ENCODE measurements at places on chromosomes 7 and 10.

DNA sequence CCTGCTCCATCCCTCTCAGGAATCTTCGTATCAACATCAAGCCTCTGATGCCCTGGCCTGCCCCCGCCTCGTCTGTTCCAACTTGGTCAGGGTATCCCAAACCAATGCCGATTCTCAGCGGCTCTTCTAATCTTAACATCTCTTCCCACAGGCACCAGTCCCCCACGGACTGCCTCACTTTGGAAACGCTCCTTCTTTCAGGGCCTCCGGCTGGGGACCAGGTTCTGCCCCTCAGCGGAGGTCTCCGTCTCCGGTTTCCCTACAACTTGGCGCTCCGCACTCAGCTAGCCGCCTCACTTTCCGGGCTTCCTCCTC is 488 bp downstream of the ABCF2 start:
- no peak for DNase-seq

GRCh38 chr10:72226418-72227027 is 10.4 kb upstream of the ASCC1 start:
- DNase-seq = no peak

- no peak for DNase-seq
These were observed 278.0 kb upstream of the KCND2 start for GRCh38 chr7:119994928-119995327.

- DNase-seq = no peak
These were observed 467.5 kb downstream of the GPAM start for GRCh38 chr10:111716032-111716431.

GRCh38 chr7:69035826-69036225 is 562.4 kb upstream of the AUTS2 start:
- DNase-seq = no peak

DNA sequence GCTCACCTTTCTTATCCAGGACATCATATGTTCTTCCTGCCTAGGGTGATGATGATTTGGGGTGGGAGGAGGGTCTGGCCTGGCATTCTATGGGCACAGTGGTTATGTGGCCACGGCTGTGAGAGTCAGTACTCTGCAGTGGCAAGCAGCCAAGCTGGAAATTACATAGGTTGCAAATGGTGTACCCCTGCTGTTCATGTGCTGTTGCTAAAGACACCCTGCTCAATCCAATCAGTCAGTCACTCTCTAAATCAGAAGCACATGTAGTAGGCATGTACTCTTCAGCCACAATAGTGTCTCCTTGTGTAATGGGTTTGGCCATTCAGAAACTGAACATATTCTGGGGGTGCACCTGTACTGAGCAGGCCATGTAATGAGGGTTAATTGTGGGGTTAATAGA is 449.1 kb upstream of the ANKRD30A start:
- DNase-seq = no peak

GRCh38 chr10:27628621-27629020 is 117.0 kb downstream of the MKX start:
- DNase-seq = no peak

DNA sequence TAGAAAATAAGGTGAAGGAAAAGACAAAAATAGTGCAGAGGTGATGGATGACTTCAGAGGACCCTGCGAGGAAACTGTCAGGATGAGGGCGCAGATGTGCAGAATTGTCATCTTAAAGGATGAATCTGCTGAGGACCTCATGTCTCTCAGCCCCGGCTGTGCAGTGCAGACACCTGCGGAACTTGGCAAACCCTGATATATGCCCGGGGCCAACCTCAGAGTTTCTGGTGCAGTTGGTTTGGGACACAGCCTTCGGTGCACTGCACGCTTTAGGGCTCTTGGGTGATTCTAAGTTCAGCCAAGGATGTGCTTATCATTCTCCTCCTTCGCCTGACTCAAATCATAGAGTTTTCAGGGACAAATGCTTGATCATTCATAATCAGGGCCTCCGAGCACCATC is 310.1 kb downstream of the TCERG1L start:
- DNase-seq = no peak

DNA sequence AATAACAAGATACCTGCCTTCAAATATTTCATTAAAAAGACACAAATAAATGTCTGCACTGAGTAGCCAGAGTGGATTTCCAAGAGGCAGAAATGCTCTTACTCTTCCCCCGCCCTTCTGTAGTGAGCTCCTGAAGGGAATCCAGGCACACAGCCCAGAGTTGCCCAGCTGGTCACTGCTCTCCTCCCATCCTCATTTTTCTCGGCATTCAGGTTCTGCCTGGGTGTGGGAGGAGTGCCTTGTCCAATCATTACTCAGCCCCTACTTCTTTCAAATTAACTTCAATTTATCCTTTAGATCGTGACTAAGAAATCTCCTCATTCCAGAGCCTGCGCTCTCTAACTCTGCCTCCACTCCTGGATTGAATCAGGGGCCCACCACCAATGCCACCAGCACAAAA is 12.2 kb downstream of the CCDC6 start:
- no peak for DNase-seq

- DNase-seq = no peak
These were observed 315.7 kb downstream of the GPR37 start for GRCh38 chr7:124449896-124450295.

GRCh38 chr10:47457826-47458225 is 26.1 kb downstream of the ANXA8 start:
- no peak for DNase-seq

GRCh38 chr7:91551377-91552175 is 287.3 kb downstream of the FZD1 start:
- no peak for DNase-seq

DNA sequence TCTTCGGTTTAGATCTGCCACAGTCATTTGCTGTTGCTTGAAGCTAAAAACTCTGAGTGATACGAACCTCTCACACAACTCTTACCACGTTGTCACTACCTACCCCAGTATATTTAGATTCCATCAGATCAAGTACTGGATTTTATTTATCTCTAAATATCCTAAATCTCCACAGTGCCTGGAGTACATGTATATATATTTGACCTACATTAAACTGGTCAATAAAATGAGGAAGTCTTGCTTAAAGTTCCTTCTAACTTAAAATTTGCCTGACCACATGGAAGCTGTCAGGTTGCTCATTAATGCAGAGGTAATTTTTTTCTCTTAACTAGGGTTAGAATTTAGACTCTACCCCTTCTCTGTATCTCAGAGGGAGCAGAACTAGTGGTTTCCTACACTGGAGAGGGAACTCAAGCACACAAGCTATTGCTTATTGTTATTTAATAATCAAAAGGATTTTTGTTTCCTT is 3.1 kb upstream of the MACC1 start:
- DNase-seq = no peak

GRCh38 chr10:33661580-33662336 is 327.3 kb upstream of the NRP1 start:
- DNase-seq = no peak

DNA sequence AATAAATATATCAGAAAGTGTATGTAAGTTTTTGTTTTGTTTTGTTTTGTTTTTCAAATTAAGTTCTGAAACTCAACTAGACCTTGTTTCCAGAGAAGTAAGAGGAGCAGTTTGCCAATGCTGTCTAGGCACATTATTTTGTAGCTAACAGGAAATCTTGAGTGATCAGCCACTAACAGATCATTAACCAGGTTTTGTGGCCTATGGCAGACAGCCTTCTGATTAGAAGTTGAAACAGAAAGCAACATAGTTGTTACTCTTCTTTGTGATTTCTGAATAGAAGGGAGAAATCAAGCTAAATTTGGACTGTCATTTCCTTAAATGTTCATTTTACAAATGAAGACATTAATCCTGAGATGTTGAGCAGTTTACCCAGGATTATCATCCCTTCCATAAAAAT is 142.6 kb downstream of the PLXDC2 start:
- no peak for DNase-seq

DNA sequence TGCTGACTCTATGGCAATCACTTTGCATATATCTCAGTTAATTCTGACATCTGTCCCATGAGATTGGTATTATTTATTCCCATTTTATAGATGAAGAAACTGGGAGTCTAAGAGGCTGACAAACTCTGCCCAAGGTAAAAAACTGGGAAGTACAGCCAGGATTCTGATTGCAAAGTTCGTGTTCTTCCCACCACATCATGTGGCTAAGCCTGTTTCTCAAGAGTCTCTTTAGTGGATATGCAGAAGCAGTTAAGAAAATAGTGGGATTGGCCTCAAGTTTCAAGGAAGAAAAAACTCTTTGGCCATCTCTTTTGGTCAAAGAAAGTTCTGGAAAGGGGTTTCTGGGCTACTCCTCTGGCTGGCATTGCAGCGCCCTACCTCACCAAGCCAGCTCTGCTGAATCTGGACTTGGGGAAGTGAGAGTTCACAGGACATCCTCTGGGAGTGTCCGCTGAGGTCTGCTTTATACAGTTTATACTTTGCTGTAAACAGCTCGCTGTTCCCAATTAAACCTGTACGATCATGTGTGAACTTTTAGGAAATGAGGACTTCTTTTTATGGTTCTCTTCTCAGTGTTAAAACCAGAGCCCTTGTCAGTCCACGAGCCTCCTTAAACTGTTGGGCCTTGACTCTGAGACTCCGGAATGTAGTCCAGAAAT is 12.2 kb upstream of the BMPR1A start:
- DNase-seq = no peak

DNA sequence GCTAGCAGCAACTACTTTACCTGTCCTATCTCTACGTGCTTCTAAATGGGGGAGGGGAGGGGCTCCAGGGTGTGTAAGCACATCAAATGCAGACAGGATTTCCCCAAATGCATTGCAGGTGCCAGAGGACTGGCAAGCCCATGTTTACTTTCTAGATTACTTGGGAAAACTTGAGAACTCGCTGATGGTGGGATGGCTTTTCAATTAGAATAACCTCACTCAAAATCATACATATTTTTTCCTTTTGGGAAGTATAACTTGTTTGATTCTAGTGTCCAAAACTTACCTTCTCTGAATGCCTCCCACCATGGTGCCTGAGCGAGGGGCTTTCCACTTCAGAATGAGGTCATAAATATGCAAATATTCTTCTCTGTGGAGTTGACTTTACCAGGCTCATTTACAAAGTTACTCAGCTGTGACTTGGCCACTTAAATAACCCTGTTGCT is 191.3 kb upstream of the RHOBTB1 start:
- DNase-seq = no peak

DNA sequence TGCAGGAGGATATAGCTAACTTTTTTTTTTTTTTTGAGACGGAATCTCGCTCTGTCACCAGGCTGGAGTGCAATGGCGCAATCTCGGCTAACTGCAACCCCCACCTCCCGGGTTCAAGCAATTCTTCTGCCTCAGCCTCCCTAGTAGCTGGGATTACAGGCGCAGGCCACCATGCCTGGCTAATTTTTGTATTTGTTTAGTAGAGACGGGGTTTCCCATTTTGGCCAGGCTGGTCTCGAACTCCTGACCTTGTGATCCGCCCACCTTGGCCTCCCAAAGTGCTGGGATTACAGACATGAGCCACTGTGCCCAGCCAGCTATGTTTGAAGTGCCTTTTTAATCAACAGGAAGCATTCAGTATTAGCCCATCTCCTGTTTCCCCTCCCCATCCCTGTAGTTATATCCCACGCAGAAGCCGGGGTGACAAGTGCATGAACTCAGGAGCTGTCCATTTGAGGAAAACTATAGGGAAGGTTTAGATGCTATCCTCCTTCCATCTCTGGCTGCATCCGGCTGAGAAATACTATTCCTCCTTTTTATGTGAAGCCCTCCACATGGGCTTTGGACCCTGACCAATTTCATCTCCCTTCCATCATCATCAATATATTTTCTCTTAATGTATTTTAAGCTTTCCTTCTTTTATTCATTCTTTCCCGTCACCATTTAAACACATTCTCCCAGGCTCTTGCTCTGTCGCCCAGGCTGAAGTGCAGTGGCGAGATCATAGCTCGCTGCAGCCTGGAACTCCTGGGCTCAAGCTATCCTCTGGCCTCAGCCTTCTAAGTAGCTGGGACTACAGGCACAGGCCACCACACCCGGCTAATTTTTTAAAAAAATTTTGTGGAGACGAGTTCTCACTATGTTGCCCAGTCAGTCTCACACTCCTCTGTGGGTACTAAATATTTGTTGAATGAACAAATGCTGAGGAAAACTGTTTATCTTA is 1.3 kb upstream of the POT1 start:
- no peak for DNase-seq

- no peak for DNase-seq
These were observed 4.6 kb downstream of the ATP5F1C start for GRCh38 chr10:7792541-7792940.

GRCh38 chr10:17029581-17030271 is 99.9 kb downstream of the CUBN start:
- DNase-seq = peak; percentile 53

GRCh38 chr7:2231992-2232765 is 566 bp downstream of the MAD1L1 start:
- no peak for DNase-seq

- DNase-seq = no peak
These were observed 86.3 kb downstream of the MRPL32 start for GRCh38 chr7:43018446-43018845.

- DNase-seq = peak; percentile 70
These were observed at the start of gene ZNF33A for GRCh38 chr10:38010119-38010903. ZNF33A (plus strand) TSS chr10:38010675; CDS start chr10:38012342, 1,667 bp downstream.

DNA sequence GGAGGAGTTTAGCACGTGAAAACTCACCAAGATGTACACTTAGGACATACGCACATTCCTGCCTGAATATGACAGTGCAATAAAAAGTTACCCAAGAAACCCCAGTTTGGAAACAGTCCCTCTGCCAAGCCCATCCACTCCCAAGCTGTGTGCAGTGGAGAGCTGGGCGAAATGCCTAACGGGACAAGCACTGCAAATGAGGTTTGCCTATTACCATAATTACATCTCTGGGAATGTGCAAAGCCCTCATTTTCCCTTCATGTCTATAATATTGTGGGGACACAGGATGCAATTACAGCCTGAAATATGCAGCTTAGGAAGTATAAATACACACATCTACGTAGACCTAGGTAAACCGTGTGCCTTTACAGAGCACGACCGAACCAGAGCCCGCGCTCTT is 117.5 kb downstream of the PLXNA4 start:
- DNase-seq = no peak

DNA sequence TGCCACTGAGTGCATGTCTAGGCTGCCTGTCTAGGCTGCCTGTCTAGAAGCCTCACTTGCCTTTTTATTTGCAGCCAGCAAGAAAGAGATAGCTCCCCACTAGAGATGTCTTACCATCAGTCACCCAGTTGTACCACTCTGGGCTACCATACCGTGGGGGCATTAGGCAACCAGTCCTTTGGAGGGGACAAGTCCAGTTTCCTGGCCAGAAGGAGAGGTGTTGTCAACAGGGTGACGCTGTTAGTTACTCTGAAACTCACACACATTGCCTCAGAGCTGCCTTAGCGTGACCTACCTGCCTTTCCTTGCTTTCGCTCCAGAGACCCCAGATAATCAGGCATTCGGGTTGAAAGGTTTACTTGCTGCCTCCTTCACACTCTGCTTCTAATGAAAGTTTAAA is 155.4 kb downstream of the CELF2 start:
- no peak for DNase-seq
